ENCODE measurements at places on chromosomes 7 and 10.

DNA sequence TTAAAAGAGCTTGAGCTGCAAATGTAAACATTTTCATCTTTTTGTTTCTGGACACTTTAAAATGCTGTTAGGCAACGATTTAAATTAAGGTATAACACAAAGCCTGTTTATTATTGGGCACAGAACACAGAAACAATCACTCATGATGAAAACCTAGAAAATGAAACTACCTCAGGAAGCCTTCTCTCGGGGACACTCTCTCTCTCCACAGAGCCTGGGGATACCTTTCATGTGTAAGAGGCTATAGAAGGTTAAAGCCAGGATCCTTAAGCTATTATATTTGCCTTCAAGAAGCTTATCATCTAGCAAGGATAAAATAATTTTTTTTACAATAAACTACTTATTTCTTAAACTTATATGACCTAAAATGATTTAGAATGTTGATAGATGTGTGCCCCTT is 194.1 kb downstream of the SKAP2 start:
- DNase-seq = no peak

- no peak for DNase-seq
Observed at GRCh38 chr10:33930079-33930478, 595.6 kb upstream of the NRP1 start.

GRCh38 chr7:48421357-48421756 is 250.1 kb downstream of the ABCA13 start:
- DNase-seq = no peak

DNA sequence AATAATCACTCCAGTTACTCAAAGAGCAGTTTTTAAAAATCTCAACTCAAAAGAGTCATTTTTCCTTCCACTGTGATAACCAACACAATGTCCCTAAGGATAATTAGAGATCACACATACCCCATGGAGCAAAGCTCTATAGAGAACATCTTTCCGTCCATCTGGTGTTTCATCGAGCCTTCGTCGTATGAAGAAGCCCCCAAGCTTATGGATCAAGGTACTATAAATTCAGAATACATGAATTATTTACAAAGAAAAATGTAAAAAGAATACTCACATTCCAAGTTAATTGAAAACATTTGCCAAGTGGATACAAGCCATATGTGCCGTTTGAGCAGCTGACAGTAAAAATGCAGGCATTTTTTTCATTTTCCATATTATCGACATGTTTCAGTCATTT is 14.8 kb downstream of the GPAM start:
- DNase-seq = no peak

- DNase-seq = no peak
Observed at GRCh38 chr10:68878496-68878895, 22.6 kb upstream of the DDX50 start.

Data from suppressor macrophage treated with lipopolysaccharide for 1 hour (primary cell).